ENCODE measurements at places on chromosomes 6 and 20.

GRCh38 chr6:40358473-40359460 lies 228.4 kb downstream of the LRFN2 start:
- no peak for DNase-seq

DNA sequence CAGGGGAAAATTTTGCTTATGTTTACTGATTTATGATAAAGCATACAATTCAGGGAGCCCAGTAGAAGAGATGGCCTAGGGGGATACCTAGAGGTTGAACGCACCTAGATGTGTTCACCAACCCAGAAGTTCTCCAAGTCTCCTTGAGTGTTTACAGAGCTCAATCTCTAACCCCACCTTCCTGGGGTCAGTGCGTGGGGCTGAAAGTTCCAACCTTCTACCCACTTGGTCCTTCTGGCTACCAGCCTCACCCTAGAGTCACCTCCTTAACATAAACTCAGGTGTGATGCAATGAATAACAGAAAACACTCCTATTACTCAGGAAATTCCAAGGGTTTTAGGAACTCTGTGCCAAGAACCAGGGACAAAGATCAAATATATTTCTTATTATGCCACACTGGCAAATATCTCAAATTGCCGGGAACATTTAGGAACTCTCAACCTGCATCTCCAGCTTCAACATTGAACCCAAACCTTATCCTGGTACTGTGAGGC lies 26.4 kb downstream of the AFG1L start:
- DNase-seq, result no peak

DNA sequence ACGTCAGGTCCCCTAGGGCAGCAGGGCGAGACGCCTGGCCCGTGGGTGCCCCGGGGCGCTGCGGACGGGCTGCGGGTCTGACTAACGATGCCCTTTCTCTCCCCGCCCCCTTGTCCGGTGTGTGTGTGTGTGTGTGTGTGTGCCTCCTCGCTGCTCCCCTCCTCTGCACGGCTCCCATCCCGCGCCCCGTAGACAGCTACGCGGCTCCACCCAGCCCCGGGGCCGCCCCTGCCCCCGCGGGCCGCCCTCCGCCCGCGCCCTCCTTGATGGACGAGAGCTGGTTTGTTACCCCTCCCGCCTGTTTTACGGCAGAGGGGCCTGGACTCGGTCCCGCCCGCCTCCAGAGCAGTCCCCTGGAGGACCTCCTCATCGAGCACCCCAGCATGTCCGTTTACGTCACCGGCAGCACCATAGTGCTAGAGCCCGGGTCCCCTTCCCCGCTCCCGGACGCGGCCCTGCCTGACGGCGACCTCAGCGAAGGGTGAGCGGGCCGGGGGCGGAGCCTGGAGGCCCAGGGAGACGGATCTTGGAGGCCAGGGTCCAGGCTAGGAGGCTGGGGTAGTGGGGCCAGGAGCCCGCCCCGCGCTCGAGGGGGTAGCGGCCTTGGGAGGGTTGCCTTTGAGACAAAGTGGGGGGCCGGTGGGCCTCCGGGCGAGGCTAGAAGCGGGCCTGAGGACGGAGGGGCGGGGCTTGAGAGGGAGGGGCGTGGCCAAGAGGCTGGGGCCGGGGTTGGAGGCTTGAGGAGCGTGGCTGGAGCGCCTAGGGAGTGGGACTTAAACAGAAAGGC lies 5.1 kb downstream of the TP53INP2 start:
- peak; percentile 88 for DNase-seq

- DNase-seq, result no peak
Observed at GRCh38 chr6:26524722-26525370, 13.3 kb upstream of the HMGN4 start.
